T-cell (primary cell): ENCODE measurements at places on chromosomes 11 and 22.
A peak's percentile ranks its signal among the peaks of the same experiment; 100 is the strongest.

DNA sequence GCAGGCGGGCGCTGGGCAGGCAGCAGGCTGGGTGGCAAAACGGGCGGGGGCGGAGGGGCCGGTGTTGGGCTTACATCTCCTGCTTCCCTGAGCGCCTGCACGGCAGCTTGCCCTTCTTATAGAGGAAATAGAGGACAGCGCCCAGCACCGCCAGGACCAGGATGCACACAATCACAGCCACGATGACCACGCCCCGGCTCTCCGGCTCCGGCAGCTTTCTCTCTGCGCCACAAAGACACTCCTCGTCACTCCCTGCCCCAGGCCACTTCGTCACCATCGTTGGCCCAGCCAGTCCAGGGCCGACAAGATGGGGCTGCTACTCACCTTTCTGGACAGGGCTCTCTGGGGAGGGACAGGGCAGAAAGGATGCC lies 6.3 kb downstream of the MCAM start:
- no peak overlapping the region for H3K4me3 ChIP-seq
- H3K27me3 ChIP-seq: peaks cover 26% of the 10 kb centered on the region
- H3K36me3 ChIP-seq: peaks cover 7% of the 10 kb centered on the region
- no peak for DNase-seq

DNA sequence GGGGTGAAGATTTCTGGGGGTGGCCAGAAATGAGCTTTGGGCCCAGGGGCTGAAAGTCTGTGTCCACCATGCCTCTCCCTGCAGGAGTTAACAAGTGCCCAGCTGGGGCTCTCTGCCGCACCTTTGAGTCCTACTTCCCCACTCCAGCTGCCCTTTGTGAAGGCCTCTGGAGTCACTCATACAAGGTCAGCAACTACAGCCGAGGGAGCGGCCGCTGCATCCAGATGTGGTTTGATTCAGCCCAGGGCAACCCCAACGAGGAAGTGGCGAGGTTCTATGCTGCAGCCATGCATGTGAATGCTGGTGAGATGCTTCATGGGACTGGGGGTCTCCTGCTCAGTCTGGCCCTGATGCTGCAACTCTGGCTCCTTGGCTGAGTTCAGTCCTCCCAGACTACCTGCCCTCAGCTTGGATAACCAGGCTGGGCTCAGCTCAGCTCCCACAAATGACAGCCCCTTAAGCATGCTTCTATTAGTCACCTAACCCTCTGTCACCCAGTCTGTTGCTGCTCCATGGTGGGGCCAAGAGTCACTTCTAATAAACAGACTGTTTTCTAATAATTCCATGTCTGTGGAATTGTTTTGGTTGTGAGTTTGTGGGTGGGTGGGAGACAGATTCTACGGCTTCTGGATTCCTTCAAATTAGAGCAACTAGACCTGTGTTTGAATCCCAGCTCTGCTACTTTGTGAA lies 3.0 kb upstream of the INPPL1 start:
- no peak overlapping the region for H3K27ac ChIP-seq
- H3K4me1 ChIP-seq: peaks cover 32% of the 10 kb centered on the region
- peaks cover 17% of the 10 kb centered on the region for H3K27me3 ChIP-seq
- DNase-seq: no peak
- no peak overlapping the region for H3K4me3 ChIP-seq

DNA sequence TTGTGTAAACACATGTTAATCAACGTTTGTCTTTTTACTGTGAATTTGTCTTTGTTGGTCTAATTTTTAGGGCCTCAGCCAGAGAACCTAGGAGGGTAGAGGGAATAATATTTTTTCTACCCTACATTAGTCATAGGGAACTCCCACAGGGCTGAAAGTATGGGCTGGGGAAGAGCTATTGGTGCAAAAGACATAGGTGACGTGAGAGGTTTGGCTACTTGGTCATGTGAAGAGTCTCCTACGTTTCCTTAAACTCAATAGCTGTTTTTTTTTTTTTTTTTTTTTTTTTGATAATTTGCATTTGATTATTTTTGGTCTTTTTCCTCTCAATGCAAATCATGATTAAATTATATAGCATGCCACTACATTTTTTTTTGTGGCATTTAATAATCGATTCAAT lies 15.9 kb upstream of the MMP7 start:
- no peak overlapping the region for H3K4me3 ChIP-seq
- H3K27ac ChIP-seq: no peak overlapping the region
- no peaks in the 10 kb centered on the region for H3K4me1 ChIP-seq
- H3K36me3 ChIP-seq: no peaks in the 10 kb centered on the region
- DNase-seq: no peak

DNA sequence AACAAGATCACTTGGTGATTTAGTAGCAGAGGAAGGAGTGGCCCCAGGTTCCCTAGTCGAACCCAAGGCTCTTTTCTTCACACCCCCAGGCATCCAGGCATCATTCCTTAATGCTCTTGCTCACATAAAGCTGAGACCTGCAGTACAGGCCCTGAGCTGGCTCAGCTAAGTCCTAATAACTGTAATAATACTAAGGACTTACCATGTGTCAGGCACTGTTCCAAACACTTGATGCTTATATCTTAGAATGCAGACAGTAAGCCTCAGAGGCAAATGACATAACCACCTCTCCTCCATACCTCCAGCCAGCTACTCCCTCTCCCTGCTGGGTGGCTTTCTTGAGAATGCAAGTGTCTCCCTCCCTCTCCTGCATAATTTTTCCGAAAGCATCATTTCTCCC lies 33.2 kb downstream of the ANKK1 start:
- H3K4me1 ChIP-seq: no peaks in the 10 kb centered on the region
- no peak overlapping the region for H3K27ac ChIP-seq
- DNase-seq: no peak
- no peak overlapping the region for H3K4me3 ChIP-seq
- H3K27me3 ChIP-seq: no peaks in the 10 kb centered on the region

- peak; percentile 36 for DNase-seq
- H3K36me3 ChIP-seq: no peaks in the 10 kb centered on the region
- peaks cover 18% of the 10 kb centered on the region for H3K4me1 ChIP-seq
- H3K27ac ChIP-seq: no peak overlapping the region
Measured at GRCh38 chr11:45105233-45105983, 41.0 kb upstream of the PRDM11 start.

- DNase-seq: no peak
- no peaks in the 10 kb centered on the region for H3K27me3 ChIP-seq
- no peaks in the 10 kb centered on the region for H3K4me1 ChIP-seq
Measured at GRCh38 chr11:88131764-88132470, 43.3 kb downstream of the RAB38 start.

DNA sequence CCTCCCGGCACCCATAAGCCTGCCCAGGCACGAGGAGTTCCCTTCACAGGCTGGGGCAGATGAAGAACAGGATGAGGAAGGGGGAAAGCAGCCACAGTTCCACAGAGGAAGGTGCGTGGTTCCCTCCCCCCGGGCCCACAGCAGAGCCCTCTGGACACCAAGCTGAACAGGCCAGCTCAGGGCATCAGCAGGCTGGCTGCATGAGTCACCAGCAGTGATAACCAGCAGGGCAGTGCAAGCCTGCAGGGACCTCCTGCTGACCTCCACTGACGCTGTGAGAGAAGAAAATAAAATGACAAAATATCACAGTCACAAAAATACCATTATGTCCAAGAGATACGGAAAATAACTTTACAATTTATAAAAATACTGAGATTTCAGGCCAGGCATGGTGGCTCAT lies 11.5 kb downstream of the RTL6 start:
- H3K27me3 ChIP-seq: no peaks in the 10 kb centered on the region
- DNase-seq: no peak
- no peak overlapping the region for H3K27ac ChIP-seq
- H3K36me3 ChIP-seq: peaks cover 4% of the 10 kb centered on the region

GRCh38 chr11:123718469-123718868 lies 23.0 kb downstream of the ZNF202 start:
- H3K27me3 ChIP-seq: no peaks in the 10 kb centered on the region
- no peak overlapping the region for H3K4me3 ChIP-seq

DNA sequence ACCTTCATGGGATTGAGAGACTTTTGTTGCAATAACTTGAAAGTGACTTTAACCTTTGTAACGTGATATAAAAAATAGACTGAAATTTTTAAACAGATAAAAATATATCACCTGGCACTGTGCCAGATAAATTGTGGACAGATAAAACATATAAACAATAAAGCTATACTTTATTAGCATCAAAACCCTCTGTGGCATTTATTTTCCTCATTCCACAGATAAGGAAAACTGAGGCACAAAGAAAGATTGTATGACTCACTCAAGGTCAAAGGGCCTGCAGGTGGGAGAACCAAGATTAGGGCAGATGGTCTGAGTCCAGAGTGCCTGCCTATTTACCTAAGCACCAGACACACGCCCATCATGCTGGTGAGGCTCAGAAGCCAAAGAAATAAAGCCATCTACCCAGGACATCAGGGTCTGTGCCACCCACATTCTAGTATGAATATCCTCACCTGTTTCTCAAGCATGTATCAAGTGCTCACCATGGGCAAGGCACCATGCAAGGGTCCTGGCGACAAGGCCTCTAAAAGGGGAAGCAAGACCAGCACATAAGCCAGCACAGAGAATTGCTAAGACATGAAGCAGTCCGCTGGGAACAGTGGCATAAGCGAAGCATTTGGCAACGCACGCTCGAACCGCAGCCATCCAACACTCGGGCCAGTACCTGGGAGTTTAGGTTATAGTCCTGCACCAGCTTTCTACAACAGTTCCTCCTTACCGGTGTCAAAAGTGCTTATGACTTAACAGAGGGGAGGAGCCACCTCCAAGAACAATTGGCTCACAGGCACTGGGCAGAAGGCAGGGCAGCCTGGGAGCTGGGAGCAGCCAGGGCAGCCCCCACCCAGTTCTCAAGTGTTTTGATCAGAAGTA lies 17.6 kb downstream of the MYH9 start:
- peaks cover 85% of the 10 kb centered on the region for H3K4me1 ChIP-seq
- DNase-seq: no peak
- peak overlapping the region; percentile 89 for H3K27ac ChIP-seq
- peaks cover 4% of the 10 kb centered on the region for H3K36me3 ChIP-seq
- peak overlapping the region; percentile 27 for H3K4me3 ChIP-seq

GRCh38 chr22:27919942-27920755 lies 1.1 kb upstream of the PITPNB start:
- peaks cover 17% of the 10 kb centered on the region for H3K4me1 ChIP-seq
- no peak for DNase-seq
- peak overlapping the region; percentile 91 for H3K27ac ChIP-seq
- peak overlapping the region; percentile 85 for H3K4me3 ChIP-seq

DNA sequence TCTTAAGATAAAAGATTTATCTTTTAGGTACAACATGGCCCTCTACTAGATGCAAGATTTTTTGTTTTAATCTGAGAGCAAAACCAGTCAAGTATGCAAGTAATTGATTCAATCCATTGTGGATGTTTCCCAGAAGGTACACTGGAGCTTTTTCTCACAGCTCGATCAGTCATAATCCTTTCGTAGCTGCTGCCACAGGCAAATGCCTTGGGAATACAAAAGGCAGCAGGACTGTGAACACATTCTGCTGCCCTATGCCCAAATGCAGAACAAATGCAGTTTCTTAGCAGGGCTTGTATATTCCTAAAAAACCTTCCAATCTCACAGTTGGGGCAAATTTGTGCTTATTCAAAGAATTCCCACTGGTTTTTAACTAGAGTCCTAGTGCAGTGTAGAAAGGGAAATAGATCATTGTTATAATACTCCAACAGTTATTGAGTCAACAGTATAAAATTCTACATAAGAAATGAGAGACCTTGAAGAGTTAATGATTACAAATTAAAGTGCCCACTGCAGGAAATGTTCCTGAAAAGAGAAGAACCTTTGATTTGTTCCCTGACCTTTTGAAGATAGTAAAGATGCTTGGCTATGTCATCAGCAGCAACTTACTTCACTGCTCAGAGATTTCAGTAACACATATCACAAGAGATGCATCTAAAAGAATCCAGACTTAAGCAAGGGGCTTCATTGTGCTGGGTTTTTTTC lies 14.1 kb downstream of the LPXN start:
- H3K36me3 ChIP-seq: peaks cover 56% of the 10 kb centered on the region
- H3K27ac ChIP-seq: no peak overlapping the region
- H3K4me3 ChIP-seq: no peak overlapping the region
- H3K4me1 ChIP-seq: peaks cover 30% of the 10 kb centered on the region
- H3K27me3 ChIP-seq: no peaks in the 10 kb centered on the region

DNA sequence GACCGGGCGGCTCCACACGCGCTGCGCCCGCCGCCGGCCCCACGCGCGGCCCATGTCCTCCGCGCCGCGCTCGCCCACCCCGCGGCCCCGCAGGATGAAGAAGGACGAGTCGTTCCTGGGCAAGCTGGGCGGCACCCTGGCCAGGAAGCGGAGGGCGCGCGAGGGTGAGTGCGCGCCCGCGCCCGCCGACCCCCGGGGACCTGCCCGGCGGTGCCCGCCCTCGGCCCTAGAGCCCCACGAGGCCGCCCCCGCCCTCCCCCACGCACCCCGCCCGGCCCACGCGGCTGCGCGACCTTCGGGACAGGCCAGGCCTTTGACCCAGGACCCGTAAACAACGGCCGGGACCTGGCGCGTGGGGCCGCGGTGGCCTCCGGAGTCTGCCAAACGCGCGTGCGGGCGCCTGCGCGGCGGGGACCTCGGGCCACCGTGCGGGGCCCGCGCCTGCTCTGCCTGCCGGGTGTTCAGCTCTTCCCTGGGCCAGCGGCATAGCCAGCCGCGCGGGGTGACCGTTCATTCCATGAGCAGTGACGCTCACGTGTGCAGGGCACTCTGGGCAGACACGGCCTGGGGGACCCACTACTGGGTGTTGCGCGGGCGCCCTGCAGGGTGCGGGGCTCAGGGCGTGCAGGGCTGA lies at the start of gene PARVB:
PARVB (plus strand) TSS at position 15 of the 634 bp plus-strand sequence; CDS start at position 53, 38 bp downstream.
- H3K27me3 ChIP-seq: peaks cover 14% of the 10 kb centered on the region
- H3K4me1 ChIP-seq: peaks cover 9% of the 10 kb centered on the region
- H3K27ac ChIP-seq: peak within 1 kb of the TSS; percentile 49
- no peaks in the 10 kb centered on the region for H3K36me3 ChIP-seq

- DNase-seq: peak; percentile 49
- no peak overlapping the region for H3K4me3 ChIP-seq
- peaks cover 66% of the 10 kb centered on the region for H3K4me1 ChIP-seq
- H3K36me3 ChIP-seq: peaks cover 11% of the 10 kb centered on the region
- peak overlapping the region; percentile 98 for H3K27ac ChIP-seq
Measured at GRCh38 chr11:48020092-48020755, 39.9 kb downstream of the PTPRJ start.

GRCh38 chr11:129273322-129273721 lies 81.2 kb upstream of the ARHGAP32 start:
- no peak overlapping the region for H3K4me3 ChIP-seq
- peaks cover 7% of the 10 kb centered on the region for H3K27me3 ChIP-seq
- peaks cover 3% of the 10 kb centered on the region for H3K4me1 ChIP-seq
- DNase-seq: no peak
- H3K36me3 ChIP-seq: no peaks in the 10 kb centered on the region

GRCh38 chr11:124109377-124109776 lies 5.9 kb upstream of the VWA5A start:
- H3K4me3 ChIP-seq: no peak overlapping the region
- H3K27me3 ChIP-seq: no peaks in the 10 kb centered on the region
- H3K4me1 ChIP-seq: no peaks in the 10 kb centered on the region
- no peak for DNase-seq
